Stimulated activated CD8-positive, alpha-beta memory T cell treated with anti-CD3 and anti-CD28 coated beads, Interleukin-12 subunit alpha, Interleukin-12 subunit beta, amount 100 ng/mL, for 4 hours (primary cell): ENCODE measurements at places on chromosomes 11 and 22.

- no peak for DNase-seq
Observed at GRCh38 chr11:88059326-88059725, 115.9 kb downstream of the RAB38 start.

- DNase-seq: no peak
Observed at GRCh38 chr11:41920374-41920773, 460.9 kb upstream of the LRRC4C start.

- DNase-seq: no peak
Observed at GRCh38 chr11:122487669-122488068, 167.9 kb upstream of the UBASH3B start.

GRCh38 chr11:97685695-97686094 is 1295.9 kb downstream of the JRKL start:
- DNase-seq: no peak

DNA sequence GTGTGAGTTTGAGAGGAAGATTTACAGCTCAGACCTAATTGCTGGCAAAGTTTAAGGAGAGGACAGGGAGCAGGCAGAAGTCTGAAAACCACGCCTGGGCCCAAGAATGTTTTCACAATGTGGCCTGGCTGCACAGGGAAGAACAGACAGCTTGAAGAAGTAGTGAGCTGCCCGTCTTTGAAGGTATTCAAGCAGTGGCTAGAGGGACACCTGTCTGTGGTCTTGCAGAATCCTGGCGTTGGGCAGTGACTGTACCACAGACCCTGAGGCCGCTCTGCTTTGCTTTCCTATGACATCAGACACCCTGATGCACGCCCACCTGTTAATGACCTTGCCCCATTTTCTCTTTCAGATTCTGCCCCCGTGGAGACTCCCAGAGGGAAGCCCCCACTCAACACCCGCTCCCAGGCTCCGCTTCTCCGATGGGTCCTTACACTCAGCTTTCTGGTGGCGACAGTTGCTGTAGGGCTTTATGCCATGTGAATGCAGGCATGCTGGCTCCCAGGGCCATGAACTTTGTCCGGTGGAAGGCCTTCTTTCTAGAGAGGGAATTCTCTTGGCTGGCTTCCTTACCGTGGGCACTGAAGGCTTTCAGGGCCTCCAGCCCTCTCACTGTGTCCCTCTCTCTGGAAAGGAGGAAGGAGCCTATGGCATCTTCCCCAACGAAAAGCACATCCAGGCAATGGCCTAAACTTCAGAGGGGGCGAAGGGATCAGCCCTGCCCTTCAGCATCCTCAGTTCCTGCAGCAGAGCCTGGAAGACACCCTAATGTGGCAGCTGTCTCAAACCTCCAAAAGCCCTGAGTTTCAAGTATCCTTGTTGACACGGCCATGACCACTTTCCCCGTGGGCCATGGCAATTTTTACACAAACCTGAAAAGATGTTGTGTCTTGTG is 6.6 kb upstream of the MCM5 start:
- no peak for DNase-seq

- DNase-seq: no peak
Observed at GRCh38 chr11:11982975-11983374, 25.5 kb downstream of the DKK3 start.

- peak; percentile 59 for DNase-seq
Observed at GRCh38 chr22:20456064-20456721, 18.6 kb upstream of the SCARF2 start.

- no peak for DNase-seq
Observed at GRCh38 chr11:93256623-93257022, 58.8 kb upstream of the SLC36A4 start.

- no peak for DNase-seq
Observed at GRCh38 chr22:42945736-42946135, 69.2 kb downstream of the PACSIN2 start.

DNA sequence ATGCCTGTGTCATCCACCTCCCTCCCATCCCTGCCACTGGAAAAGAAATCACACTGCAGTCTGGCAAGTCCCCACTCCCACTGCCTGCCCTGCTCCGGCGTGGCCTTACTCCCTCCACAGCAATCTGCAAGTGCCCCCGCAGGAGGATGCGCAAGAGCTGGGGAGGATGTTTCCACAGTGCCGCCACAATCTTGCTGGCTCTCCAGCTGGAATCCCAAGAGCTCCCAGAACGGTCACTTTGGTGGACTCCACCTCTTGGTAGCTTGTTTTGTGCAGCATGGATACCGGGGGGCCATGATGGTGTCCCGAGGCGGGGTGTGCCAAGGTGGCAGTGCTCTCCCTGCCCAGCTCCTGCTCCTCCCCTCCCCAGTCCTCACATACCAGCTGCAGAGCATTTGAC is 76.3 kb downstream of the MICAL3 start:
- no peak for DNase-seq

DNA sequence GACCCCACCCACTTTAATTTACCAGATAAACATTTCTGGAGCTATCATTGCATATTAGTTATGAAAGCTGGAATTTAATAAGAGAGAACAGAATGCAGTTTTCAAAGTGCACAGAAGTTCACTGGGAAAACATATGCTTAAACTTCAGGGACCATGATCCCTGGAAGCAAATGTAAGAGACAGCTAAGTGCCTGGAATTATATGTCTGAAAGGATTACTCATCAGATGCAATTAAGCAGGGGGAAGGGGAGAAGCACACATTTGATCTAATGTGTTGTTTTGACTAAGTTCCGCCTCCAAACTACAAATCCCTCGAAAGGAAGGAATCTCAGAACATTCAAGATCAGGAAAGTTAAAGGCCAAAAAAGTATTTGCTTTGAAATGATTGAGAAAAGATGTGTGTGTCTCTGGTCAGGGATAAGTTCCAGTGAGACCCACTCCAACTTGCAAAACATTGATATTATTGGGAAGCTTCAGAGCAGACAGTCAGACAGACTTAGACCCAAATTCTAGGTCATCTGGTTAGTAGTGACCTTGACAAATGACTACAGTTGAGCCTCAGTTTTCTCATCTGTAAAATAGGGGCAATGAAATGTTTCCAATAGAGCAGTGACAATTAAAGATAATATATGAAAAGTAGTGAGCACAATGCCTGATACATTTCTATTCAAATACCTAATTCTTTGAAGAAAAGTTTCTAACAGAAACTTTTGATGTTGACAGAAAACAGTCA is 147.6 kb downstream of the ME3 start:
- no peak for DNase-seq

DNA sequence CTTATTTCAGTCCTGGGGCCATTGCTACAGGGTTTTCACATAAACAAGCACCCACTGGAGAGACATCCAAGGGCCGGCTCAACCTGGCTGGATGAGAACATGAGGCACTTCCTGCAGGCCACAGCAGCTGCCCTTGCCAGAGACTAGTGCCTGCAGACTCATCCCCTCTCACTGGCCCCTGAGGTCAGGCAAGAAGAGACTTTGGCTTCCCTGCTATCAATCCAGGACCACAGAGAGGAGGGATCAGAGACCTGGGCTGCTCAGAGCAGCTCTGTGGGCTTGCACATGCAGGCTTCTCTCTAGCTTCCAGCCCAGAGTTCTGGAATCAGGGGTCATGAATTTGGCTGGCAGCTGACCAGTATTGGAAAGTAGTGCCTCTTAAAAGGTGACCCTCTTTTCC is 79.5 kb downstream of the CABIN1 start:
- no peak for DNase-seq

- no peak for DNase-seq
Observed at GRCh38 chr11:69099180-69099579, 50.4 kb downstream of the TPCN2 start.

DNA sequence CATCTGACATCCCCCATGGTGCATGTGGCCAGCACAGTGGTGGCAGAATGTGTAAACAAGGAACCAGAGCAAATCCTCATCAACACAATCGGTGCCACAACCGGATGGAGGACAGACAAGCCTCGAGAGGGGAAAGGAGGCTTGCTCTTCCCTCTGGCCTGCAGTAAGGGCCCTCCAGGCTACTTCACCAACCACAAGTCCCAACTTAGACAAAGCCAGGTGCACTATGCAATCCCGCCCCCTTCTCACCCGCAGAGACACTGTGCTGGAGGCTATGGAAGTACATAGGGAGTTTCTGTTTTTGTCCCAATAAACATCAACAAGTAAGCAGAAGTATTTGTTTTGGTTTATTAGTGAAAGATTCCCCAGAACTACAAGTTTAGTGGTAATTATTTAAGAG is 54.3 kb downstream of the SPATA19 start:
- DNase-seq: no peak

DNA sequence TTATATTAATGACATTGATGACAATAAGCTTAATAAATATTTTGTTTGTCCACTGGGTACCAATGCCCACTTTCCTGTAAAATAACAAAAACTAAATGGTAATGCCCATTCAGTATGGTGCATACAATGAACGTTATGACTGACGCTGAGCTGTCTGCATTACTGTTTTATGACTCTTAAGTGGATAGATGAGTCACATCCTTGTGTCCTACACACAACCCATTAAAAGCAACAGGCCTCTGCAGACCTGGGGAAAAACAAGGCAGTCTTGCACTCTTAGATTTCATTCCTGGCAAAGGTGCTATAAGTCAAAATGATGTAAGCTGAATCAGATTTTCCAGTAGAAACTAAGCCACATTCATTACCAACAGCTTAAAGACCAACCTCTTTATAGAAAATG is 176.3 kb upstream of the TMEM45B start:
- DNase-seq: no peak

DNA sequence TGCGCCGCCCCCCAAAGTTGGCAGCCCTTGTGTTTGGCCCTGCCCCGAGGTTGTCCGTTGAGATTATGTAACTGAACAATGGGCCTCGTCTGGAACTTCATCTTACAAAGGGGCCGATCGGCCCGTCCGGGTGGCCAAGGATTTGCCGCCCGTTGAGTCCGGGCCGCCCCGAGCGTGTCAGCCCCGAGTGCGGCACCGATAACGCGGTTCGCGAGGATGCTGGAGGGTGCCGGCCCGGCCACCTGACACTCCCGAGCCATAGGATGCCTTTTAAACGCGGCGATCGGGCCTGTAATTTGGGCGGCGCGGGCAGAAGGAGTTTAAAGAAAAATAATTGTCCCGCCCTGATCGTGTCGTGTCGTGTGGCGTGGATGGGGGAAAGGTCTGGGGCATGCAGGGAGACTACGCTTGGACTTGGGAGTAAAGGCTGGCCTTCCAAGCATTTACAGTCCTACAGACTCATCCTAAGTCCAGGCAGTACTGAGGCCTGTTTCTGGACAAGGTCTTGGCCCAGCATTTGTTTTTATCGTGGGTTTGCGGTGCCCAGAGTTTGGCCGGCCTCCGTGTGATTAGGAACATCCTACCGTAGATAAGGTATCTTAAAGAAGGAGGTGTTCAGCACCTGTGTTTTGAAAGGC is 1.3 kb downstream of the WEE1 start:
- no peak for DNase-seq

GRCh38 chr11:102276783-102277182 is 40.5 kb upstream of the BIRC3 start:
- no peak for DNase-seq

DNA sequence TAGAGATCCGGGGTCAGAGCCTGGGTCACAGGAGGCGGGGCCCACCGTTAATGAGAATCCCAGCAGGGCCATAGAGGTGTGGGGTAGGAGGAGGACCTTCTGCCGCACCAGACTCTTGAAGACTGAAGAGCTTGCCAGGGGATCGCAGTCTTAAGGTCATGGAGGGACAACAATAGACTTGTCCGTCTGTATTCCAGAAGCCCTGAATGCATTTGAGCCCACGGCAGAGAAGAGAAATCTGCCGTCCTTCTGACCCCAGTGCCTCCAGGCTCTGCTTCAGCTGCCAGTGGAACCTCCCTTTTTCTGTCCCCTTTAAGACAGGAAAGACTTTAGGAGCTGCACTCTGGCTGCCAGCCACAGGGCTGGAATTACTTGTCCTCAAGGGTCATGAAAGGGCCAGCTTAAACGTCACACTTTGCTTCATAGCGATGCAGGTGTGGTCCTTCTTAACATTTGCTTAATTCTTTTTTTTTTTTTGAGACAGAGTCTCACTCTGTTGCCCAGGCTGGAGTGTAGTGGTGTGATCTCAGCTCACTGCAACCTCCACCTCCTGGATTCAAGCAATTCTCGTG is 15.5 kb upstream of the ST3GAL4 start:
- no peak for DNase-seq

- DNase-seq: no peak
Observed at GRCh38 chr11:87338046-87338639, 300.4 kb downstream of the TMEM135 start.

DNA sequence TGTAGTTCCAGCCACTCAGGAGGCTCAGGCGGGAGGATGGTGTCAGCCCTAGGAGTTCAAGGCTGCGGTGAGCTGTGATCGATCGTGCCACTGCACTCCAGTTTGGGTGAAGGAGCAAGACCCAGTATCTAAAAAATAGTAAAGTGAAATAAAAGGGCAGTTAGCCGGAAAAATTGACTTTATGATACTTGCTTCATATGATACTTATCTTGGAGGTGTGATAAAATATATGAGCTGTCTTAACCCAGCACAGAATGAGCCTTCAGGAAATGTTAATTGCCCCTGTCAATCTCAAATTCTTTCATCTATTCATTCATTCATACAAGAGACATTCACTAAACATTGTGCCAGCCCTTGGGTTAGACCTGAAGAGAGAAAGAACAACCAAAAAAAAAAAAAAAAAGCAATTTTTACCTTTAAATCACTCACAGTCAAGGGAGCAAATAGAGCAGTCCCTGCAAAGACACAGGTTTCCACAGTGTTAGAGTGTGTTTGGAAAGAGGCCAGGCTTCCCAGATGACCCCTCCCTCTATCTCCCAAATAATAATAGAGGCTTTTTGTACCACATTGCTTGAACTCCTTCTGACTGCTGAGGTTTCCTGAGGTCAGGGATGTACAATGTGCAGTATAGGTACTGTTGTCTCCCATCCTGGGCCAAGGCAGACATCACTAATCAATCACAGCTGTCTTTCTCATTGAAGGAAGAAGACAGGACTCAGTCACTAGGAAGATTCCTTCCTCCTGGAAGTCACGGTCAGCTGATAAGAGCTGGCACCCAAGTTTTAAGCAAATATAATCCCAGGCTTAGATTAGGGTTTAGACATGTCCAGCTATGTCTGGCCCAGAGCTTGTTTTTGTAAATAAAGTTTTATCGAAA is 454.6 kb downstream of the MIAT start:
- no peak for DNase-seq

- no peak for DNase-seq
Observed at GRCh38 chr22:48318575-48319320, 1508.9 kb downstream of the BRD1 start.

GRCh38 chr11:1129611-1130160 is 28.1 kb upstream of the MUC5AC start:
- no peak for DNase-seq

DNA sequence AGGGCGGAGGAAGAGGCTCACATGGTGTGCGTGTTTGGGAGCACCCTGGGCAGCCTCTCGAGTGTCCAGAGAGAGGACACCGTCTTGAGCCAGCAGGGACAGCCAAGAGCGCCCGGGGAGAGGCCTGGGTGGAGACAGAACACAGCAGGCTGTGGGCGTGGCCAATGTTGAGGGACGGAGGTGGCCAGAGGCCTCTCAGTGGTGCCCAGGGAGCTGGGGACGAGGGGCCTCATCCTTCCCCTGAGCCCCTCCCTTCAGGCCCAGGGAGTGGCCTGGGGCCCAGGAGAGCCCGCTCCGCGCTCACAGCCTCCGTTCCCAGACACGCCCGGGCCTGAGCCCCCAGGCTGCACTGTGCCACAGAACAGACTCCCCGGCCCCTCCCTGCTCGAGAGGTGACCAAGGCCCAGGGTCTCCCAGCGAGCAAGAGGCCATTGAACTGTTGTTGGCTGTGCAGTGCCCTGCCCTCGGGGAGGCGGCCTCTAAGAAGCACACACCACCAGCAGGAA is 48.4 kb downstream of the CDKN1C start:
- no peak for DNase-seq

GRCh38 chr11:94088906-94089305 is 39.7 kb upstream of the PANX1 start:
- DNase-seq: no peak
